ENCODE measurements at places on chromosomes 6 and 20.

- no peak for DNase-seq
Measured at GRCh38 chr6:139442188-139442671, 67.8 kb upstream of the CITED2 start.

DNA sequence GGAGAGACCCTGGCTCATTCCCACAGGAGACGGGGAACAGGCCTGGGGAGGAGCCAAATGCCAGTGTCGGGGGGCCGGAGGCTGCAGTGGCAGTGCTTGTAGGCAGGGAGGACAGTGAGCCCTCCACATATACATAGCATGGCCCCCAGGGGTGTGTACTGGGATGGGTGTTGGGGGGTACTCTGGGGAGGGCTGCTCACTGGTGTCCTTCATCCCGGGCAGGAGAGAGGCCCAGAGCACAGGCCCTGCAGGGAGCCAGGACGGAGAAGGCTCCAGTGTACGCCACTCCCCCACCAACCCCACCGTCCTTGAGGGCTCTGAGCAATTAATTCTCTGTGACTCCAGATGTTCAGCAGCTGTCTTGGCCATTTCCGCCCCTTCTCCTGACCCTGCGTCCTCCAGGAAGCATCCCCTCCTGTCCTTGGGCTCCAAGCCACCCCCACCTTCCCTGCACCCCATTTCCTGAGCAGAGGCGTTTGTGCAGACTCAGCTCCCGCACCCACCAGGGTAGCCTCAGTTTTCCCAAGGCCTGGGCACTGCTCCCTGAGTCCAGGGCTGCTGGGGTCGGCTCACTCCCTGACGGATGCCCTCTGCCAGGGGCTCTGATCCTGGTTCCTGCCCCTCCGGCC lies 3.4 kb upstream of the ABHD16B start:
- no peak for DNase-seq

DNA sequence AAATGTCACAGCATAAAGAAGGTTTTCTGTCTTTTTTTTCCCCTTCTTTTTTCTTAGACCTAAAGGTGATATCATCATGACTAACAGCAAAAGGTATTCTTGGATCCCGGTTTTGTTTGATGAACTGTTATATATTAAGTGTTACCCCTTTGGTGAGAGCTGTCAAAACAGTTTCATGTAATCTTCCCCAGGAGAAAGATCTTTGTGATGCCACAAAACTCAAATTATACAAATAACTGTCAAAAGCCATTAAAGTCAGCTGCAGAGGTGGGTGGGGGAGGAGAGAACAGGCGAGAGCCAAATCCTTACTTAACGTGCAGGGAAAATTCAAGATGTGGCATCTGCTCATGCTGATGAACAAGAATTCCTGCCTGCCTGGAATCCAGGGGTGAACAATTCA lies 258.2 kb downstream of the BMP7 start:
- no peak for DNase-seq

GRCh38 chr20:49676581-49677291 lies 36.9 kb downstream of the B4GALT5 start:
- no peak for DNase-seq

GRCh38 chr20:45070932-45071632 lies 29.8 kb downstream of the KCNS1 start:
- DNase-seq: no peak

DNA sequence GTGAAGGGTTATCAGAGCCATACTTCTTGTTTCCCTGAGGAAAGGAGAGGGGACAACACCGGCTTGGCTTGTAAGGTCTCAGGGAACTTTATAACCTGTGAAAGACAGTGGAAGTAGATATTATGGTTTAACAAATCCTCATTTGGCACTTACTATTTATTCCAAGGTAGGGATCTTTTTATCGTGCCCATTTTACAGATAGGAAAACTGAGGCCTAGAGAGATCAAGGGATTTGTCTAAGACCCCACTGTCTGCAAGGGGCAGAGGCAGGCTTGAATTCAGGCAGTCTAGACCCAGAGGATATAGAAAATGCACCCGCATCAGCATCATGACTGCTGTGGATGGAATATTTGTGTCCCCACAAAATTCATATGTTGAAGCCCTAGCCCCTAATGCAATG lies 118.4 kb upstream of the CST7 start:
- no peak for DNase-seq

DNA sequence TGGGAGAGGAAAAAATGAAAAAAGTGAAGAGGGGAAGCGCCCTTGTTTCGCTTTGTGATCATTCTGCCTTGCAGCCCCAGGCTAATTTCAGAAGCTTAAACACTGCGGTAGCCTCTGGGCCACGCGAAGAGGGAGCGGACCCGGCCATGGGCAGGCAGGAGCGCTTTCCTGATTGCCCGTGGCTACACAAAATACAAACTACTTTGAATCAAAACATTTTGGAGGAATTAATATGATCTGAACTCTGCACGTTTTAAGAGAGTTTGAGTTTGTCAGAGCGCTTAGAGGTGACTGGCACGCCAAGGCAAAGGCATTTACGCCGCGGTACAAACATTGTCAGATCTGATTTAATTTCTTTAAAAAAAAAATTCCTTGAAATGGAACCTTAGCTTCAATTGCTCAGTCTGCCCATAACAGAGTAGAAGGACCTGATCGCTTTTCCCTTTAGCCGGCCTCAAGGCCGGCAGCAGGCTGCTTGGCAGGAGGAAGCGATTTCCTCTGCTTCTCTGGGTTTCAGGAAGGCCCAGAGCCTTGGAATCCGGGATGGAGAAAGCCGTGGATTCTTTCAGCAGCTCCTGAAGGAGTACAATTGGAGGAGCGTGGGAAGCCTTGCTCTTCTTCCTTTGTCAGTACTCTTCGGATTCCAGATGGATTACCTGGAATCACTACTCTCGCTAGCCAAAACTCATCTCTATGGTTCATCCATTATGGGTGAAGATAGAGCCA lies 9.7 kb downstream of the TFAP2D start:
- no peak for DNase-seq
